ENCODE measurements at places on chromosomes 7 and 10.

DNA sequence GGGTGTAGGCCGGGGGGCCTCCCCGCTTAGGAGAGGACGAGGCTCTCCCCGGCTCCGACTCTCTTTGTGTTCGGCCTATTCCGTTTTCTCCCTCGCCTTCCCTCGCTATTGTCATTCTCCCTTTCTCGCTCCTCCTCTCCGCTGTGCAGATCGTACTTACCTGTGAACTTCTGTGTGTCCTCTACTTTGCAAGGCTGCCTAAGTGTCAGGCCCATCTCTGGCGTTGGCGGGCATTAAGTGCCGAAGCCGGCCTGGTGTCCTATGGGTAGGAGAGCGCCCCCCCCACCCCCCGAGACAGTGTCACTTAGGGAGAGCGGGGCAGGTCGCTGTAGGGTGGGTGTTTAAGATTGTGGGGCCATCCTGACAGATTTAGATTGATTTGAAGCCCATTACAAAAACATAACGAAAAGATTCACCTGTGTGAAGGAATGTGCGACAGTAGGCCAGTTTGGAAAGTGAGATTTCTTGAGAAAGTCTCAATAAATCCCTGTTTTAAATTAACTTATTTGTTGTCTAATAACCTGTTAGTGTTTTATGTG, 579 bp downstream of the RBM33 start:
- DNase-seq = no peak

DNA sequence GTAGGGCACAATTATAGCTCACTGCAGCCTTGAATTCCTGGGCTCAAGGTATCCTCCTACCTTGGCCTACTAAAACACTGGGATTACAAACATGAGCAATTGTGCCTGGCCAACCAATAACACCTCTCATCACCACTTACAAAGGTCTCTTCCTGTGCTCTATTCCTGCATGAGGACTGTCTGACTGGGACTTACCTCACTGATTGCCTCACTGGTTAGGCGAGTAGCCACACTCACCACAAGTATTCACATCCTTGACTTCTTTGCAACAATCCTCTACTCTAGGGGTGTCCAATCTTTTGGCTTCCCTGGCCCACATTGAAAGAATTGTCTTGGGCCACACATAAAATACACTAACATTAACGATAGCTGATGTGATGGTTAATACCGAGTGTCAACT, 22.6 kb upstream of the PDIA4 start:
- no peak for DNase-seq

DNA sequence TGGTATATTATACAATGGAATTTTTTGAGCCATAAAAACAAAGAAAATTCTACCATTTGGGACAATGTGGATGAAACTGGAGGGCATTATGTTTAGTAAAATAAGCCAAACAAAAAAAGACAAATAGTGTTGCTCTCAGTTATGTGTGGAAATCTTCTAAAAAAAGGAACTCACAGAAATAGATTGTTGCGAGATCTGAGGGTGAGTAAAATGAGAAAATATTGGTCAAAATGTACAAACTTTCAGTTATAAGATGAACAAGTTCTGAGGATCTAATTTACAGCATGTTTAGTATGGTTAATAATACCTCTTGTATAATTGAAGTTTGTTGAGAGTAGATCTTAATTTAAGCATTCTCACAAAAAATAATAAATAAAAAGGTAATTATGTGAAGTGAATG, 291.2 kb downstream of the KIF20B start:
- DNase-seq = no peak

GRCh38 chr7:133409421-133409820, 156.5 kb downstream of the EXOC4 start:
- no peak for DNase-seq

GRCh38 chr7:140121326-140121725, 55.5 kb downstream of the KDM7A start:
- no peak for DNase-seq

- peak; percentile 27 for DNase-seq
These were observed 4.3 kb upstream of the MARVELD1 start for GRCh38 chr10:97708976-97709946.

- no peak for DNase-seq
These were observed at the start of gene SEC31B for GRCh38 chr10:100519311-100520051. SEC31B (minus strand) TSS chr10:100519861; CDS start chr10:100516952, 2,909 bp downstream.

DNA sequence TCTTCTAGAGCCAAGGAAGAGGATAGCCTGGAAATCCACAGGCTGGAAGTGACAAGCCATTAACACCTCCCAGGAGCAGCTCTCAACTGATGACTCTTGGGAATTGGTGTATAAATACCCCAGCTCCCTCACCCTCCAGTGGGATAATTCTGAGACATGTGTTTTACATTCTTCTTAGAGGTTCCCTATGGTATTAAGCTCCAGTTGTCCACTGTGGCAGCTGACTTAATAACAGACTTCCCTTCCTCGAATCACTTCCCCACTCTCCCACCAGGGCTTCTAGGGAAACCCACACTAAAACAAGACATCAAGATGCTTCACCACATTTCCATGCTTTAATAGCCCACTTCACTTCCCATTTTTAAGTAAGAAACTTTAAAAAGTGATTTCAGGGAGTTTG, 47.2 kb downstream of the FAM107B start:
- DNase-seq = peak; percentile 17

Measured in GDM1 (cell line).